IPS DF 6.9 (cell line): ENCODE measurements at places on chromosomes 13 and 19.

- H3K4me1 ChIP-seq: no peaks in the 10 kb centered on the region
- DNase-seq: no peak
- H3K4me3 ChIP-seq: no peak overlapping the region
- no peak overlapping the region for H3K27ac ChIP-seq
- no peaks in the 10 kb centered on the region for H3K36me3 ChIP-seq
Observed at GRCh38 chr13:90171649-90172048, 1175.8 kb upstream of the MIR17HG start.

DNA sequence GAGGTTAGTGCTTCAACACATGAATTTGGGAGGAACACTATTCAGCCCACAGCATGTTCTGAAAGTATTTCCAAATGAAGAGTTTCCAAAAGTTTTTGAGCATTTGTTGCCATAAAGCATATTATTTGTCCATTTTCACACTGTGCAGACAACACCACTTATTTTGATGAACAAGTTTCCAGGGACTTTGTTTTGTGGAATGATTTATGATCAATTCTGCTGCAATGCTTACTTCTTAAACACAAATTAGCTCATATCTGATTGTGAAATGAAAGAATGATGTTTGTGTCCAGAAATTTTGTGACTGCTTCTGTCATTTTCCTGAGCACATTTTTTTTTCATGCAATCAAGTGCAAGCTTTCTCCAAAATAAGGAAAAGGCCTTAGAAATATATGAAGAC, 205.3 kb downstream of the RAP2A start:
- no peak overlapping the region for H3K27ac ChIP-seq
- no peaks in the 10 kb centered on the region for H3K4me1 ChIP-seq
- H3K36me3 ChIP-seq: no peaks in the 10 kb centered on the region
- no peak for DNase-seq

DNA sequence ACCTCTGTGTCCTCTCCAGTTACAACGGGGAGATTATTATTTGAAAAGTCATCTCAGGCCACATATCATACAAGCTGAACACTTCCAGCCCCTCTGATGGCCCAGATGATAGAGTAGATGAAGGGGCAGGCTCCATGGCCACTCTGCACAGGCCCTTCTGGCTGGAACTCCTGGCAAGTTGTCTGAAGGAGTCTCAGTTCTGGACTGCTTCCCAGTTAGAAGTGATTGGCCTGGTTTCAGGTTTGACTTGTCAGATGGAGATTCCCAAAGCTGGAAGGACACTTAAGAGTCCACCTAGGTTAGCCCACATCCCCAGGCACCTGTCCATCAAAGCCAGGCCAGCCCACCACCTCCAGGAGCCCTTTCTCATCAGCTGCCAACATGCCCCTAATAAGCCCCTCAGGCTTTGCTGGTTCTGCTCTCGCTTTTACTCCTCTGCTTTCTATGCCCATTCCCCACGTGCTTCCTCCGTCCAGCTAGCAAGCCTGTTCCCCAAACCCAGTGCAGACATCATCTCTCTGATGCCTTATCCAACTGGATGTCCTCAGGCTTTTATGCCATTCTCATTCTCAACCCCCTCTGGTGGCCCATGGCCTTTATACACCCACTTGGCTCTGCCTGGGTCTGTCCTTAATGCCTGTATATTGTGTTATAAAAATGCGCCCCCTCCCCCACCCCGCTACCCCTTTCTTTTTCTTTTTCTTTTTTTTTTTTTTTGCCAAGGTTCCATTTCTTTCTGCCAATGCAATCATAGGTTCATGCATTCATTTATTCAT, 56.5 kb downstream of the HSPH1 start:
- DNase-seq: no peak
- H3K4me1 ChIP-seq: no peaks in the 10 kb centered on the region

- H3K4me1 ChIP-seq: no peaks in the 10 kb centered on the region
- no peaks in the 10 kb centered on the region for H3K27me3 ChIP-seq
- no peak for DNase-seq
- no peak overlapping the region for H3K4me3 ChIP-seq
Observed at GRCh38 chr13:19845758-19846157, 17.7 kb downstream of the ZMYM5 start.

- peaks cover 19% of the 10 kb centered on the region for H3K36me3 ChIP-seq
- H3K27me3 ChIP-seq: no peaks in the 10 kb centered on the region
- DNase-seq: no peak
- H3K27ac ChIP-seq: no peak within 1 kb of the TSS
- H3K4me3 ChIP-seq: peak within 1 kb of the TSS; percentile 89
Observed at GRCh38 chr19:35717665-35718344, at the start of gene KMT2B. Gene KMT2B, plus strand, starts transcription at chr19:35718003. Its CDS starts 16 bp downstream, at chr19:35718019.

GRCh38 chr13:60501236-60501635, 104.2 kb downstream of the TDRD3 start:
- H3K4me1 ChIP-seq: no peaks in the 10 kb centered on the region
- no peak overlapping the region for H3K27ac ChIP-seq
- no peaks in the 10 kb centered on the region for H3K36me3 ChIP-seq
- DNase-seq: no peak
- H3K27me3 ChIP-seq: no peaks in the 10 kb centered on the region

DNA sequence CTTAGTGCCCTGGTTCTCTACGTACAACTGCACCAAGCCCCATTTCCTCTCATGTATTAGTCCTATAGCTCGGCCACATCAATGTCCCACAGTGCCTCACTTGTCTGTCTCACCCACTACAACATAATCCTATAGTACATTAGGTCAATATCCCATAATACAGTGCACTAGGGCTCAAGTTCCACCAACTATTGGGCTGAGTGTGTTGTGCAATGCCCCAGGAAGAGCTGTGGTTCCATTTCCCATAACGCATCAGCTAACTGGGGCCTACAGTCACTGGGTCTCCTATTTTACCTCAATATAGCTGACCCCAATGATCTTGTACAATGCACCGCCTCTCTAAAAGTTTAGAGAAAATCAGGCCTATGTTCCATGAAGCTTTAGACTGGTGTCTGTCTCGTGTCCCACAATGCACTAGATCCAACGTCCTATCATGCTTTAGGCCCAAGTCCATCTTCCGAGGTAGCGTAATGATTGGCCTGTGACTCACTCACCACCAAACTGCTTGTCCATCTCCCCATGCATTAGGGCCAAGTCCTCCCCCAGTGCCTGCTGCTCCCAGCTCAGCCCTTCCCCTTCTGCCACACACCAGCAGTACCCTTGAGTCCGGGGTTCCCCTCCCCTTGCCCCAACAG, 21.8 kb downstream of the TSKS start:
- no peak for DNase-seq
- no peaks in the 10 kb centered on the region for H3K36me3 ChIP-seq
- no peaks in the 10 kb centered on the region for H3K27me3 ChIP-seq
- no peak overlapping the region for H3K27ac ChIP-seq
- no peak overlapping the region for H3K4me3 ChIP-seq

- no peaks in the 10 kb centered on the region for H3K4me1 ChIP-seq
- no peak overlapping the region for H3K27ac ChIP-seq
- no peak for DNase-seq
- H3K4me3 ChIP-seq: no peak overlapping the region
- no peaks in the 10 kb centered on the region for H3K27me3 ChIP-seq
Observed at GRCh38 chr13:82833923-82834322, 1048.4 kb downstream of the SLITRK1 start.

DNA sequence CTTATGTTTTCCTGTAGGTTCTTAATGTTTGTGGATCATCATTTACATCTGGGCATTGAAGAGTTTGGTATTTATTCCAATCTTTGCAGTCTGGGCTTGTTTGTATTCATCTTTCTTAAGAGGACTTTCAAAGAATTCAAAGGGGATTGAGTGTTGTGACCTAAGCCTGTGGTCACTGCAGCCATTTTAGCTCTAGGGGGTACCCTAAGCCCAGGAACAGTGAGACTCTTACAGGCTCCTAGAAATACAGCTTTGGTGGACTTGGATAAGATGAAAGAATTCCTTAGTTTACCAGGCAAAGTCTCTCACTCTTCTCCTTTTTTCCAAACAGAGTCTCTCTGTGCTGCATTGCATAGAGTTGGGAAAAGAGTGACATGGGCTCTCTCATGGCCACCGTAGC, 2539.0 kb upstream of the PCDH20 start:
- H3K27me3 ChIP-seq: no peaks in the 10 kb centered on the region
- no peaks in the 10 kb centered on the region for H3K4me1 ChIP-seq
- DNase-seq: peak; percentile 4
- H3K4me3 ChIP-seq: no peak overlapping the region
- no peaks in the 10 kb centered on the region for H3K36me3 ChIP-seq

- no peaks in the 10 kb centered on the region for H3K27me3 ChIP-seq
- no peak overlapping the region for H3K27ac ChIP-seq
- H3K4me3 ChIP-seq: peak overlapping the region; percentile 67
- no peaks in the 10 kb centered on the region; the same call in 1 of the 2 replicates for H3K4me1 ChIP-seq
- H3K36me3 ChIP-seq: peaks cover 2% of the 10 kb centered on the region; the same call in 1 of the 2 replicates
Observed at GRCh38 chr19:20167651-20168122, 673 bp downstream of the ZNF486 start.
